ENCODE measurements at places on chromosomes 3 and 15. TPM values are rescaled to one million over a fixed set of nuclear protein-coding genes. Genes with fewer than 3 reads are reported as not detected.

Gene ATG7
- 401 TPM for total RNA-seq

Gene SOX14
- not detected for total RNA-seq

Gene LRRN1
- not detected for total RNA-seq

Gene CCK
- total RNA-seq, result not detected

Gene GHRL
- not detected for total RNA-seq

Gene SLC9C1
- not detected for total RNA-seq

Gene ELL3
- 0.44 TPM for total RNA-seq

Gene TJP1
- total RNA-seq, result 84.9 TPM

Gene NR2E3
- 0.57 TPM for total RNA-seq

Gene GPR149
- total RNA-seq, result not detected

Gene NKIRAS1
- 9.4 TPM for total RNA-seq

Gene KLHL6
- total RNA-seq, result under 0.01 TPM

Gene SNURF
- 4.2 TPM for total RNA-seq

Gene GOLGA6B
- not detected for total RNA-seq

Gene UBR1
- 29.5 TPM for total RNA-seq

Gene TIMP4
- 0.66 TPM for total RNA-seq

Gene CISH
- total RNA-seq, result 2.0 TPM

Gene FAM227B
- total RNA-seq, result 2.0 TPM

Gene KIF15
- total RNA-seq, result 14.7 TPM

Gene AAGAB
- total RNA-seq, result 61.7 TPM

Gene DNAH12
- total RNA-seq, result 0.14 TPM

Gene KIF7
- total RNA-seq, result 12.7 TPM

Gene COPB2
- total RNA-seq, result 228 TPM

Gene FOXB1
- total RNA-seq, result not detected

Gene LTF
- total RNA-seq, result 0.14 TPM

Gene IQCF6
- not detected for total RNA-seq

Gene FEZF2
- not detected for total RNA-seq

Gene CP
- total RNA-seq, result not detected

Gene SEMA3F
- 0.43 TPM for total RNA-seq

Gene CCDC39
- not detected for total RNA-seq

Gene TLR9
- total RNA-seq, result not detected

Gene ZDHHC23
- 1.1 TPM for total RNA-seq

Gene TMA7
- total RNA-seq, result 108 TPM

Gene EIF4E3
- total RNA-seq, result 1.8 TPM

Gene CIDEC
- total RNA-seq, result not detected

Gene THBS1
- total RNA-seq, result 365 TPM

Gene U2SURP
- 74.6 TPM for total RNA-seq

Gene CYP19A1
- total RNA-seq, result 0.14 TPM

Gene DPPA2
- not detected for total RNA-seq

Gene CRTAP
- total RNA-seq, result 180 TPM

Gene ZNF662
- 1.3 TPM for total RNA-seq

Gene FHIT
- total RNA-seq, result not detected

Gene FGF7
- total RNA-seq, result 60.8 TPM

Gene FRMD5
- 13.5 TPM for total RNA-seq

Gene PRKCD
- 4.2 TPM for total RNA-seq

Gene GABRR3
- not detected for total RNA-seq

Gene COL7A1
- 23.6 TPM for total RNA-seq

Gene CD200
- 4.6 TPM for total RNA-seq

Gene CX3CR1
- total RNA-seq, result not detected

Gene KIAA1143
- total RNA-seq, result 19.6 TPM
